ENCODE measurements at places on chromosomes 3 and 15. TPM values are rescaled to one million over a fixed set of nuclear protein-coding genes. Genes with fewer than 3 reads are reported as not detected.

Gene NUDT16
- polyA plus RNA-seq = 12.9 TPM

Gene CCDC54
- not detected for polyA plus RNA-seq

Gene LIPH
- polyA plus RNA-seq = 1.6 TPM

Gene ADAMTSL3
- 7.9 TPM for polyA plus RNA-seq

Gene TPRG1
- 17.4 TPM for polyA plus RNA-seq

Gene DLEC1
- polyA plus RNA-seq = 0.34 TPM

Gene SNX22
- polyA plus RNA-seq = 1.6 TPM

Gene EOMES
- not detected for polyA plus RNA-seq

Gene RTP4
- 1.1 TPM for polyA plus RNA-seq

Gene RSL24D1
- 96.7 TPM for polyA plus RNA-seq
